ENCODE measurements at places on chromosomes 1 and 21.

- no peak for DNase-seq
Observed at GRCh38 chr1:27571439-27572018, 32.4 kb downstream of the AHDC1 start.

GRCh38 chr1:221874285-221875003, 132.6 kb upstream of the DUSP10 start:
- peak; percentile 83 for DNase-seq

- DNase-seq: peak; percentile 93
Observed at GRCh38 chr1:205284420-205285144, 37.0 kb downstream of the NUAK2 start.

DNA sequence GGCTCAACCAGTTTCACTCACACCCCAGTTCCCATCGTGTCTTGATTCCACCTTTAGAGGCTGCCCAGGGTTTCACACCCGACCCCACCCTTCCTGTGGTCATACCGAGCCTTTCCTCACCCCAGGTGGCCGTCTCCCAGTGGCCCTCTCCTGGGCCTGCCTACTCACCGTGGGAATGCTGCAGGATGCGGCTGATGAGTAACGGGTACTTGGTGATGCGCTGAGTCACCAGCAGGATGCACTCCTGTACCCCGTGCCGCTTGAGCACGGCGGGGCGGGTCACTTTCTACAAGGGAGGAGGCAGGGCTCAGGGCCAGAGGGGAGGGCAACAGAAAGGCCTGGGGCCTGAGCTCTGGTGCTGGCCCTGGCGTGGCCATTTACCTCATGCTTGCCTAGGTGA, 16.4 kb downstream of the ARHGEF2 start:
- peak; percentile 77 for DNase-seq

GRCh38 chr1:95553595-95553994, 319.6 kb downstream of the RWDD3 start:
- no peak for DNase-seq

DNA sequence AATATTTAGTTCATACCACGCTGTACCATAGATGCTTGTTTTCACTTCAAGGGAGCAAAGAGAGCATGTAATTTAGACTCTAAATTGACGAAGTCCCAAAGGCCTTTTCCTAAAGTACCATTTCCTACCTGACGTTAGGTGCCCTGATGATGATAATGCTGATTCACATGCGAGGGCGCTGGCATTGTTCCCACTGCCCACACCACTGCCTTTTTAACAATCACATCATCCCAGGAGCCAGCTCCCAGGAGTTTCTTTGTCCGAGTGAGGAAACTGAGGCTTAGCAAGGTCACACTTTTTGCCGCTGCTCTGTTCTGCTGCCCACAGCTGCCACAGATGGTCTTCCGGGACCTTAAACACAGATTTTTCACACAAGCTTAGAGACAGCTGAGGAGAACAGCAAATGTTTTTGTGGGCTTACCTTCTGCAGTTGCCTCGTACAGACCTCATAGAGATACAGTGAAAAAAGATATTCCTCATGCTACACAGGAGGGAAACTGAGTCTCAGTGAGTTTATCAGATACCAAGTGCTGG, 69.4 kb downstream of the EVA1C start:
- no peak for DNase-seq

DNA sequence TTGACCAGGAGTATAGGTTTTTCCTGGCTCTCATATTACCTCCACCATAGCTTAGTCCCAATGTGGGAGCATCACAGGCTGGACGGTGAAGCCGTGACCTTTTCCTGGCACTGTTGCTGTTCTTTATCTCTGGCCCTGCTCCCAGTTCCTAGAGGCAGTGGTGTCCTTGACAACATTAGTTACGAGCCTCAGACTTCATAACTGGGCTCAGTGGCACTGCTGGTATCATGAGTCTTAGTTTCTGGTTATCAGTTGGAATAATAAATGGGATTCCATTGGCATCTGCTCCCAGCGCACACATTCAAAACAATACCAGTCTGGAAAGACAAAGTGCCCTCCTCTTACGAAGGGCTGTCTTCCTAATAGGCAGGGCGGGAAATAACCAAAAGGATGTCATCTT, 8.0 kb downstream of the RNPEP start:
- no peak for DNase-seq

DNA sequence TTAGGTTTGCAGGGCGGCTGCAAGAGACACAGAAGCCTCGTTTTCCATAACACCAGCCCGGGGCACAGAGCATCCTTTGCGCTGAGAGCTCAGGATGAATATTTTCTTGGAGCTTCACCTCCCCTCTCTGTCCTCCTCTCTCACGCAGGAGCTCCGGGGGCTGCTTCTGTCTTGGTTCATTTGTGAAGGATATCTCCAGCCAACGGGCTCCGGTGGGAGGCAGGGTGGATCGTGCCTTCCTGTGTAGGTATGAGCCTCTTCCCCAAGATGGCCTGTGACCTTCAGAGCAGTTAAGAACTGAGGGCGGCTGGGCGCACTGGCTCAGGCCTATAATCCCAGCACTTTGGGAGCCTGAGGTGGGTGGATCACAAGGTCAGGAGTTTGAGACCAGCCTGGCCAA, 319.0 kb upstream of the C1orf174 start:
- no peak for DNase-seq

DNA sequence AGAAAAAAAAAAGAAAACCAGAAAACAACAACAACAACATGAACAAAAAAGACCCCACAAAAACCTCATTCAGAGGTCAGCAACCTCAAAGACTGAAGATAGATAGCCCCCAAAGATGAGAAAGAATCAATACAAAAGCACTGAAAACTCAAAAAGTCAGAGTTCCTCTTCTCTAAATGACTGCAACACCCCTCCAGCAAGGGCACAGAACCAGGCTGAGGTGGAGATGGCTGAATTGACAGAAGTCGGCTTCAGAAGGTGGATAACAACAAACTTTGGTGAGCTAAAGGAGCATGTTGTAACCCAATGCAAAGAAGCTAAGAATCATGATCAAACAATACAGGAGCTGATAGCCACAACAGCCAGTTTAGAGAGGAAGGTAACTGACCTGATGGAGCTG, 17.0 kb downstream of the RAB3GAP2 start:
- no peak for DNase-seq

GRCh38 chr1:230204842-230205241, 137.8 kb downstream of the GALNT2 start:
- no peak for DNase-seq

GRCh38 chr1:150596976-150597375, 17.6 kb upstream of the MCL1 start:
- DNase-seq: no peak
